ENCODE measurements at places on chromosomes 2 and 18.

GRCh38 chr2:227310756-227311110 is 14.3 kb upstream of the MFF start:
- no peak for DNase-seq

- no peak for DNase-seq
These were observed 16.1 kb downstream of the WNT10A start for GRCh38 chr2:218896501-218897393.

GRCh38 chr18:79698668-79699335 is 19.2 kb downstream of the CTDP1 start:
- DNase-seq, result no peak

GRCh38 chr2:38581193-38582147 is 21.3 kb downstream of the HNRNPLL start:
- peak; percentile 80 for DNase-seq

- no peak for DNase-seq
These were observed 305.4 kb upstream of the HS6ST1 start for GRCh38 chr2:128623776-128624761.

DNA sequence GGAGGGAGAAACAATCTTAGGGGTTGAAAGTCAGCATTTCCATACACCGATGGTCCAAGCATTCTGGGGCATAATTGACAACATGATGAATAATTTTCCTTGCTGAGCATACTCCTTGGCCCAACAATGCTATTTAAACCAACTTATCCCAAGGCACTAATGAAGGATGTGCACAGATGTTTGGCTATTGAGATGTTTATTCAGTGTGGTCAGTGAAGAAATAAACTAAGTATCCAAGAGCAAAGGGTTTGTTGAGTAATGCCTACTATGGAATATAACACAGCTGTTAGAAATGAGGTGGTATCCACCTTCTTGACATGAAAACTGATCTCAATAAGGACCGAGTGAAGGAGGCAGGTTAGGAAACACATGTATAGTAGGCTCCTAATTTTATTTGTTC is 53.9 kb upstream of the RAB6D start:
- DNase-seq, result no peak

DNA sequence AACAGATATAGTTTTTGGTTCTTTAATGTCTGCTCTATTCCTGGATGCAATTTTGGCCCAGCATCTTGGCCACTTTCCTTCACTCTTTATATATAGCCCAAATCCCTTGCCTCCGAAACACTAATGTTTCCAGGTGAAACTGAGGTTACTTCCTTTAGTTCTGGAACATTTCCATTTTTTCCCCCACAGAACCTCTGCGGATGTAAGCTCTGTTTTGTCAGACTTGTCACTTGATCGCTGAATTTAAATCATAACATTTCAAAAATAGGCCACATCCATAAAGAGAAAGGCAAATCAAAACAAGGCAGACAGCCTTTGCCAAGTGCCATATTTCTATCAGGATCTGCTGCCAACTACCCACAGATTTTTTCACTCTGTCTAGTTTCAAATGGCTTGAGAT is 115.1 kb downstream of the ANKRD44 start:
- DNase-seq, result peak; percentile 22

GRCh38 chr2:232888839-232889529 is 18.9 kb downstream of the SNORC start:
- DNase-seq, result no peak

DNA sequence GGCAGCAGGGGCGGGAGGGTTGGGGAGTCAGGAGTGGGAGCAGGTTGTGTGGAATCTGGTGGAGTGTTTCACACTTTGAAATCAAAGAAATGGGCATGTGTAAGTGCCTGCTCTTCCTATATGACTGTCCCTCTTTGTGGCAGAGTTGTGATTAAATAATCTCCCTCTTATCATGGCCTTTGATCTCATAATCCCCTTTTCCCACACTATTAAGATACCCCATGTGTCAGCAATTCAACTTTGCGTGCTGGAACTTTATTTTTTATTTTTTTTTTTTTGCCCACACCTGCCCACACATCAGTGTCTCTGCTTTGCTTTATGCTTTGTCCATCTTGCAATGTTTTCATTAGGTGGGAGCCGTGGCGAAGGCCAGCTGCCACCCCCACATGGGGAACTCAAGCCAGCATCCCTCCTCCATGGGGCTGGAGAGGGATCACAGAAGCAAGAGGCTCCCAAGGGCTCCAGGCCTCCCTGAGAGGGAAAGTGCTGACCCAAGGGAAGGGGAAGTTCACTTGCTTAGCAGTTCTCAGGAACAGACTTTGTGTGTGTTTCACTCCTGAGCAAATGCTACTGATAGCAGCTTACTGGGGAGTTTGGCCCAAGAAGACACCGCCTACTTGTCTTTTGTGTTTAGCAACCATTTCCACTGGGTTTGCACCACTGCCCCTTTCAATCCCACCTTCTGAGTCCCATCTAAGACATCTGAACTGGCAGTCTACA is 243.4 kb downstream of the BCL11A start:
- no peak for DNase-seq

GRCh38 chr2:99555404-99555803 is 65.6 kb upstream of the REV1 start:
- no peak for DNase-seq

DNA sequence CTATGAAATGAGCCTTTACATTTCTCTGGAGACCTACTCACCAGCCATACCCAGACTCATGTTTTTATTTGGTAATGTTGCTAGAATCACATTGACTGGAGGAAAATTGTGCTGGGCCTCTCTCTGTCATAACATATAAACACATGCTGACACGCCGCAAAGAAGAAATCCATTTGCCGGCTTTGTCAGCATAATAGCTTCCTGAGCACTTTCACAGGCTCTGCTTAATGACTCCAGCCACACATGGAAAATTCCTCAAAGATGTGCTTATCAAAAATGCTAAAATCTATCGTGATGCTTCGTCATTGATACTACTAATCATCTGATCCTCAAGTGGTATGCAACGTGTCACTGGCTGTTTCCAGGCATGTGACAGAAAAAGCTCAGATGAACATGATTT is 63.1 kb downstream of the RND3 start:
- no peak for DNase-seq

DNA sequence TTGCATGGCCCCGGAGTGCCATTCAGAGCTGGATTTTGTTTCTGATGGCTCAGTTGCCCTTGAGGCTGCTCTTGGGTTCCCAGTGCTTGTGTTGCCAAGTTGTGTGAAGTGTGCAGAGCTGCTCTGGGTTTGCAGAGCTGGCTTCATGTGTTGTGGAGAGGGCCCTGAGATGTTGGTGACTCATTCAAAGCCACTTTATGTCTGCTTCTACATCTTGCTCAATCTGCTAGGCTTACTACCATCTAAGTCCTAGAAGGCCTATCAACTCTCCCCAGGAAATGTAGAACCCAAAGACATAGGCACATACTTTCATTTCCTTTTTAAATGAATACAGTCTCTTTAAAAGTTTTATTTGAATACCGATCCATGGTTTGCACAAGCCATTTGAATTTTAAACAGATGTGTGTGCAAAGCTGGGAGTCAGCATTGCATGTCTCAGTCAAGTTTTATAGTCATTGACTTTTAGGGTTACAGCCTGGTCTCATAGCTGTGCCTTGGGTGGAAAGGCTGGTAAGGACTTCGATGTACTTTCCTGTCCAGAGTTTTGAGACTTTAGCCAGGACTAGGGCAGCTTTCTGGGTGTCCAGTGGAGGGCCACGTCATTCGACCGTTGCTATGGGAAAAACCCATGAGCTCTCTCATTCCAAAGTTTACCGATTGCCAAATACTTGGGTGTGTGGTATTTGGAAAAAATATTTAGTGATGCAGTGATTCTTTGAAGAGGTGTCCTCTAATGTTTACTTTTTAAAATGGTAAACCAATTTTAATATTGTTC is 105.0 kb downstream of the LTBP1 start:
- no peak for DNase-seq

GRCh38 chr2:112758711-112759110 is 5.7 kb downstream of the CKAP2L start:
- no peak for DNase-seq

- no peak for DNase-seq
These were observed 174.0 kb downstream of the MBD5 start for GRCh38 chr2:148194882-148195281.

DNA sequence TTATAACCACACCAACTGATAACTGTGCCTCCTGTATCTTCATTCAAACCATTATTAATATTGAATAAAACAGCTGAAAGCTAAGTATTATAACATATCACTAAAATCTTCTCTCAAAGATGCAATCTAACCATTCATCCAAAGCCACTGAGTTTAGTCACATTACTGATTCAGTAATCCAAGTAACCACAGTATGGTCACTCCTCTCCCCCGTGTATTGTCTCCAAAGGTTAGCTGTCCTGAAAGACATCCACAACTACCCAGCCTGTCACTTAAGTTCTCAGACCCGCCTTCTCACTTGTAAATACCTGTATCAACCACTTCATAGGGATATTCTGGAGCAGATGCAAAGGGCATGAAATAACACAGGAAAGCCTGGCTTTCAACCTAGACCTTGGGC is 213.4 kb upstream of the BOD1L2 start:
- no peak for DNase-seq

DNA sequence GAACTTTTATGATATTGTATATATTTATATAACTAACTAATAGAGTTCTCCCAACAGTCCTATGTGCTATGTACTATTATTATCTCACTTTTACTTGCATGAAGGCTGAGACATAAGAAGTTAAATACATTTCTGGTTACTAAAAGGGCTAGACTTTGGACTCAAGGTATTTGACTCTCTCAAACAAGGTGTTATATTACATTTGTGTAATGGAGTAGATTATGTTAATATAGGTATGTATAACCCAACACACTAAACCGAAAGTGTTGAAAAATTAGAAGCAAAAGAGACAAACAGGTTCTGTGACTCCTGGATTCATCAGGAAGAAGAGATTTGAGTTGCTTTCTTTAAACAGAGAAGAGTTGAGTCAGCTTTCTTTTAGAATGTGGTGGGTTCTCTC is 733.6 kb upstream of the ZEB2 start:
- DNase-seq, result no peak

GRCh38 chr2:172031536-172031935 is 31.8 kb downstream of the METAP1D start:
- no peak for DNase-seq

- no peak for DNase-seq
These were observed 61.7 kb upstream of the ACTR3 start for GRCh38 chr2:113828049-113828742.

- DNase-seq, result no peak
These were observed 146.3 kb upstream of the CTAGE1 start for GRCh38 chr18:22564036-22564435.

- no peak for DNase-seq
These were observed 32.6 kb downstream of the VIT start for GRCh38 chr2:36729067-36729466.

DNA sequence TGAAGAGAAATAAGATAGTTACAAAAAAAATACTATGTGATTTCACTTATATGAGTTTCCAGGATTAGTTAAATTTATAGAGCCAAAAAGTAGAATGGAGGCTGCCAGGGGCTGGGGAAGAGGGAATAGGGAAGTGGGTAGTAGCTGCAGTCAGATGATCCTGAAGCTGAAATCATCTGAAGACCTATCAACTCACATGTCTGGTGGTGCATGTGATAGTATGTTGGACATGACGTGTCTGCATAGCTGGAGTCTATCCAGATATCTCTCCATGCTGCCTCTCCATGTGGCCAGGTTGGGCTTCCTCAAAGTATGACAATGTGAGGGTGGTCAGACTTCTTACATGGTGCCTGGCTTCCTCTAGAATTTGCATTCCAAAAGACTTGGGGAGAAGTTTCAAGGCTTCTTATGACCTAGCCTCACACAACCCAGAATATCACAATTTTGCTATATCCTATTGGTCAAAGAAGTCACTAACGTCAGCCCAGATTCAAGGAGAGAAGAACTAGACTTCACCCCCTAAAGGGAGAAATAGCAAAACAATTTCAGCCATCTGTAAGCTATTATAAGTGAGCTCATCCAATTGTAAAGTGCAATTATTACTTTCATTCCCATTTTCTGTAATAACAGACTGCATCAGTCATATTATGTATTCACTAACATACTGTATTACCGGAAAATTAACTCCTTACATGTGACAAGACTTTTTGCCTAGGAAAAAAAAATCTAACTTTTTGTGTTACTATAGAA is 14.0 kb upstream of the ZNF396 start:
- no peak for DNase-seq

DNA sequence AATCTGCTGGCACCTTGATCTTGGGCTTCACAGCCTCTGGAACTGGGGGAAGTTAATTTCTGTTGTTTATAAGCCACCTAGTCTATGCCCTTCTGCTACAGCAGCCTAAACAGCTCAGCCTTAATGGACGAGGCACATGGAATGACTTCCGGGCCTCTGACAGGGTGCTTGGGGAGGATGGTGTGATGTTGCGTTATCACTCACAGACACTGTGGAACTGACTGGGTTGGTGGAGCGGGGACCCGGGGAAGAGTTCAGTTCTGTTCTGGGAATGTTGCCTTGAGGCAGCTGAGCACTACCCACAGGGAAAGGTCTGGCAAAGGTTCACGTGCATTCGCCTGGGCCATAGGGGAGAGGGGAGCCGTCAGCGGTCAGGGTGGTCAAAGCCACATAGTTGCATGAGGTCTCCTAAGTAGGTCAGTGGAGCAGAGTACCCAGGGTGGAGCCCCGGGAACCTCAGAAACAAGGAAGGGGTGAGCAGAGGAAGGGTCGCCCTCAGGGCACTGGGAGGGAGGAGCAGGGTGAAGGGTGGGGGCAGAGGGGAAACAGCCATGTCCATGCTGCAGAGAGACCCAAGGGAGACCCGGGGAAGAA is 36.2 kb downstream of the LRRFIP1 start:
- DNase-seq, result no peak

- DNase-seq, result no peak
These were observed 66.4 kb downstream of the OSR1 start for GRCh38 chr2:19292007-19292406.

DNA sequence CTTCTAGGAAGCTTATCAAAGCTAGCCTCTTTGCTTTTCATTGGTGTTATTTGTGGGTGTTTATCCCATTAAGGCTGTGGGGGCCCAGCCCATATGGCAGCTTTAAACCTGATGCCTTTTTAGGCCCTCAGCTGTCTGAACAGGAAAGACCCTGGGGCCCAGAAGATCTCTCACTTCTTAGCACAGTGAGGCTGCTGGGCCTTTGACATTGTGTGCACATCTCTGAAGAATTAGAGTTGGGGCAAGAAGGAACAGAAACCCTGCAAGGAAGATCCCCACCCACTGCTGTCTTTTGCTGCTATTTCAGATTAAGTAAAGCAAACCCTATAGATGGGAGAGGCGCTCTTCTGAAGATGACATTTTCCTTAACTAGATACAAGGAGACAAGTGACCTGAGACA is 250.0 kb downstream of the SMAD2 start:
- DNase-seq, result no peak

DNA sequence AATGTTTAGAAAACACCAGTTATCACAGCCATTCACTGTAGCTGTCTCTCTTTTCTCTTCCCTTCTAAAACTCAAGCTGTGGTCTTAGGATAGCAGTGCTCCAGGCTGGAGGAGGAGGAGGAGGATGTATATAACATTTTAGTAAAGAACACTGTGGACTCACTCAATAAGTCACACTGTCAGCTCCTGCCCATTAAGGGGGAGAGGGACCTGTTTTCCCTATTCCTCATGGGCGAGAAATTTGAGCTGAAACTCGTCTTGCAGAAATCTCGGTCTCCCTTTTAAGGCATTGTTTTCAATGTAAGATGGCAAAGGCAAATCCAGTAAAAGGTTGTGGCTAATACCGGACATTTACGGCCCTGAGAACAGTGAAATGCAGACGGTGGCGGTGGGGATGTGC is 114.8 kb upstream of the ZNF236 start:
- no peak for DNase-seq
